ENCODE measurements at places on chromosomes 3 and 15. TPM values are rescaled to one million over a fixed set of nuclear protein-coding genes. Genes with fewer than 3 reads are reported as not detected.

- peak; percentile 57 for DNase-seq
These were observed 17.6 kb downstream of the EXOSC7 start for GRCh38 chr3:44993471-44994205.

- no peak for DNase-seq
These were observed 11.4 kb upstream of the PRSS50 start for GRCh38 chr3:46729038-46729437.

DNA sequence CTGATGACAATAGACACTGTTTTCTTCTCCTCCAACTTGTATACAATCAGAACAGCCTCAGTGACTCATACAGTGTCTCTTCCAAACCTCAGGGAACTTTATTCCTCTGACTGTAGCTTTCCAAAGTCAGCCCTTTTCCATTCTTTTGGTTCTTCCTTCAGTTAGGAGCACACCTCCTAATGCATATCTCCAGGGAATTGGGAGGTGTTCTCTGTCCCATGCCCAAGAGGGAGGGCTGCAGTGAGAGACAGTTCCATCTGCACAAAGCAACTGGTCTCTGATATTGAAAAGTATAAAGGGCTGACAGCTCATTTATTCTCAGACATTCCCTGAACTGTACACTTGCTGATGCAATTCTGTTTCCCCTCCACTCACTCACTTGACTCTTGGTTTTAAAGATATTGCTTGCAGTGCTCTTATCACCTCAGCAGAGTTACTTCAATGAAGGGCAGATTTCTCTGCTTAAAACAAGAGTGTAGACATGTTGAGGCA, 337.8 kb upstream of the TBC1D5 start:
- no peak for DNase-seq

DNA sequence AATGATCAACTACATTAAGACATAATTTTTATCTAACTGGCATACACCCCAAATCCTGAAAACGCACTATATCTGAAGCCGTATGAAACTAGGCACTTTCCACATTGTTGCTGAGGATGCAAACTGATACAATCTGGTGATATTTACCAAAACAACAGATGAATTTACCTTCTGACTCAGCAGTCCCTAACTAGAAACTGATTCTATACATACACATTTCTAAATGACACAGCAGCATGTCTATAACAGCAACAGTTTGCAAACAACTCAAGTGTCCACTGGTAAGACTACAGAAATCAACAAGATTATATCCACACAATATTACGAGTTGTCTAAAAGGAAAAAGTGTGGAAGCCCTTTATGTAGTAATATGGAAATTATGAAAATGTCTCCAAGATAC, 22.9 kb downstream of the SECISBP2L start:
- DNase-seq, result no peak

DNA sequence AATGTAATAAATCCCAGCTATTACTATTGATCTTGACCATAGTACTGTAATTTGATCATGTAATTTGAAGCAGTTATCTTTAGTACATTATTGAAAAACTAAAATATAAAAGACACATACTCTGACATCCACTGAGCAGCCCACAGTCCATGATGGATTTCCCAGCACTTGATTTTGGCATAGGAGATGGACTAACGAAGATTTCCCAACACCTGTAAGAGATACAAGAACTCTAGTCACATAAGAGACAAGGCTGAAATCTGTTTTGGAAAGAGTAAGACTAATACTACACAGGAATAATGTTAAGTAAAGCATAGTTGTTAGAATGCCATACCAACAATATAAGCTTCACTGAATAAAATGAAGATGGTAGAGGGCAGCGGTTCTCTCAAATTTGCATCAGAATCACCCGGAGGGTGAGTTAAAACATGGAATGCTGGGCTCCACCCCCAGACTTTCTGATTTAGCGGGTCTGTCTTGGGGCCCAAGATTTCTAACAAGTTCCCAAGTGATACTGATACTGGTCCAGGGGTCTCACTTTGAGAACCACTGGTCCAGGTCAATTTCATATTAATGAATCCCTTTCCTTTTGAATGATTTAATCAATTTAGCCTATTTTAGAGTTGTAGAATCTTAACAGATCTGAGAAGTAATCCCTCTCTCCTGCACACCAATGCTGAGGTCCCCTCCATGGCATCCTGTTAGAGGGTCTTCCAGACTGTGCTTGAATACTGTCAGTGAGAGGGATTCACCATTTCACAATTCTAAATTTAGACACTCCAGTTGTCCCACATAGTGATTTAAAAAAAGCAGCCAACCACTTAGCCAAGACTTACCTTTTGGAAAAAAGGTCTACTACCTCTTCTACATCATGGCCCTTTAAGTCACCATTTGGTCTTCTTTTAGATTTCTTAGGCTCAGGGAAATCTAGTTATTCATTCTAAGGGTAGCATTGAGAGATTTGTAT, 11.5 kb downstream of the RABL3 start:
- no peak for DNase-seq

DNA sequence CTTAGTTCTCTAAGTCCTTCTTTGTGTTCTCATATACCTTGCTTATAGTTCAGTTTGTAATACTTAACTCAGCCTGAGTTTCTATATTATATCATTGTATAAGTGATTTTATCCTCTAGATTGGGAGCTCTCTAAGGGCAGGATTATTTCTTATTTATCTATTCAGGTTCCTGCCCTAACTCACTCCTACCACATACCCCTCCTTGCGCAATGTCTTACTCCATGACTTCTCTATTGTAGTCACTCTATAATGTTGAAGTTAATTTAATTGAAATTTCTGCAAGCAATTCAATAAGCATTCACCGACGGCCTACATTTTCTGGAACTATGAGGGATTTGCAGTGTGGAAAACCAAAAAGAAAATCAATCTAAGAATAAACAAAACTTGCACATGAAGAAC, 3.6 kb upstream of the OR5K4 start:
- no peak for DNase-seq

- peak; percentile 6 for DNase-seq
These were observed 12.1 kb upstream of the CX3CR1 start for GRCh38 chr3:39291903-39292329.

- no peak for DNase-seq
These were observed 775.8 kb downstream of the ZPLD1 start for GRCh38 chr3:103210583-103210982.

- no peak for DNase-seq
These were observed 1.5 kb downstream of the STXBP5L start for GRCh38 chr3:120909602-120909878.

DNA sequence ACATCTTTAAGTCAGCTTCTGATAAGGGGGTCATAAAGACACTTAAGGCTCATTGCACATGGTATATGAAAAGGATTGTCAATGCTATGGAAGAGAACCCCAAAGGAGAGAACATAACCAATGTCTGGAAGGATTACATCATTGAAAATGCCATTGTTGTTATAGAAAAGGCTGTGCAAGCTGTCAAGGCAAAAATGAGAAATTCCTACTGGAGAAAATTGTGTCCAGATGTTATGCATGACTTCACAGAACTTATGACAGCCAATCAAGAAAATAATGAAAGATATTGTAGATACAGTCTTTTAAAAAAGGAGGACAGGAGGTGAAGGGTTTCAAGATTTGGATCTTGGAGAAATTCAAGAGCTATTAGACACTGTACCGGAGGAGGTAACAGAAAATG, 96.3 kb upstream of the MBNL1 start:
- DNase-seq, result no peak

DNA sequence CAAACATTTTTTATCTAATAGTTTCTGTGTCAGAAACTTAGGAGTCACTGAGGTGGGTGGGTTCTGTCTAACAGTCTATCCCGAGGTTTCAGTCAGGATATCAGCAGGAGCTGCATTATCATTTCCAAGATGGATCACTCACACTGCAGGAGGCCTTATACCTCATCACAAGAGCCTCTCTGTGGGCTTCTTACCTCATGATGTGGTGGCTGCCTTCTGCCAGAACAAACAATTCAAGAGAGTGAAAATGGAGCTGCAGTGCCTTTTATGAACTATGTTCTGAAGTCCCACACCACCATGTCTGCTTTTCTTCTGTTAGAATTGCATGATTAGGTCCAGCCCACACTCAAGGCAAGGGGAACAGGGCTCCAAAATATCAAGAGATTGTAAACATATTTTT, 27.9 kb downstream of the RFX7 start:
- peak; percentile 32 for DNase-seq

Gene HOMER2
- polyA plus RNA-seq, result 0.61 TPM

Gene PARP15
- polyA plus RNA-seq, result 0.09 TPM

Gene GXYLT2
- polyA plus RNA-seq, result 42.5 TPM

All from AG04450 (cell line).